ENCODE measurements at places on chromosomes 11 and 22. TPM values are rescaled to one million over a fixed set of nuclear protein-coding genes. Genes with fewer than 3 reads are reported as not detected.

- no peak for DNase-seq
- no peaks in the 10 kb centered on the region for H3K4me1 ChIP-seq
- H3K27me3 ChIP-seq = no peaks in the 10 kb centered on the region
- no peak overlapping the region for H3K4me3 ChIP-seq
These were observed 514.2 kb downstream of the SOX6 start for GRCh38 chr11:15841931-15842740.

CLMP gene
- 99.4 TPM for total RNA-seq

OR10A2 gene
- not detected for total RNA-seq

DNA sequence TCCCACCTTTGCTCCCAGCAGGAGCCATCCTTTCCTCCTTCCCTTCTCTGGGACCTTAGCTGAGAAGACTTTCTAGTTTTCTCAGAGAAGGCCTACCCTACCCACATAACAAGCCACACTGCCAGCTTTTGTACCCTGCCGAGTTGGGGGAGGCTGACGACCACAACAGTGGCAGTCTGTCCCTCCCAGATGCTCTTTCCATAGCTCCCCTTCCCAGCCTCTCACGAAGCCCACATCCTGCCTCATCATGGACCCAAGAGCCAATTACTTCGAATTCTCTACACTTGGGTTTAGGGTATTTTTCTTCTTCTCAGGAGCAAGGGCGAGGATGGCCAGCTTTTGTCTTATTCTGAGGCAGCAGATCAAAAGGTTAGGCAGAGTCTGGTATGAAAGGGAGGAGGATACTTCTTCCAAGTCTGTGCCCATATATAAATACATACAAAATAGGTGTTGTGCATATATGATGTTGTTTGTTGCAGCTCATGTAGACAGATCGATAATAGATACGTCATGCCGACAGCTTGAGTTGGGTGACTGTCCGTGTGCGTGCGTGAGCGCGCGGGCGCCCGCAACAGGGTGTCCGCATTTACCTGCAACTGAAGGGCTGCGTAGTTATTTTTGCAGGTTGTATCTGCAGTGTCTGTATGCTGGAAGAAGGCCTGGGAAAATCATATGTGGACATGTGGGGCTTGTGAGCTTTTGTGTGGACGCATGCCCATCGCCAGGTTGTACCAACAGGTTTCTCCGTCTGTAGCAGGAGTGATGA, 846 bp upstream of the NRGN start:
- no peak for DNase-seq
- no peaks in the 10 kb centered on the region for H3K27me3 ChIP-seq
- H3K4me3 ChIP-seq = peak overlapping the region; percentile 58
- no peaks in the 10 kb centered on the region for H3K36me3 ChIP-seq
- peaks cover 19% of the 10 kb centered on the region for H3K4me1 ChIP-seq

GRCh38 chr11:131888230-131888855, 517.9 kb downstream of the NTM start:
- H3K4me3 ChIP-seq = no peak overlapping the region
- H3K4me1 ChIP-seq = no peaks in the 10 kb centered on the region
- H3K27me3 ChIP-seq = no peaks in the 10 kb centered on the region
- H3K36me3 ChIP-seq = no peaks in the 10 kb centered on the region

DNA sequence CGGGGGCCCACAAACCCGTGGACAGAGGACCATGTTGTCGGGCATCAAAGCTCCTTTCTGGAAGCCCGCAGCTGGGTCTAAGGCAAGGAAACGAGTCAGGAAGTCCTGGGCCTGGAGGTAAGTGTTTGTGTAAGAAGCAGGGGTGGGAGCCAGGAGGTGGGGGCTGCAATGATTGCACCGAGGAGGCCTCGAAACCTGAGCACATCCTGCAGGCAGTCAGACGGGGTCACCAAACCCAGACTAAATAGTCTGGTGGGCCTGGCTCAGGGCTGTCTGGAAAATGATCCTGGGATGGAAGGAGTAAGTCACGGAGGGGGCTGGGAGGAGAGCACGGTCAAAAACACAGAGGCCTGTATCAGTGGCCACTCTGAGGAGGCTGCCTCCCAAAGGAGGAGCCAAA, 539.2 kb downstream of the MN1 start:
- DNase-seq = no peak
- H3K27ac ChIP-seq = no peak overlapping the region
- H3K36me3 ChIP-seq = no peaks in the 10 kb centered on the region
- no peaks in the 10 kb centered on the region for H3K4me1 ChIP-seq
- no peak overlapping the region for H3K4me3 ChIP-seq

SNU13 gene
- 113 TPM for total RNA-seq

GGT1 gene
- 4.9 TPM for total RNA-seq

- no peak overlapping the region for H3K4me3 ChIP-seq
- no peaks in the 10 kb centered on the region for H3K27me3 ChIP-seq
These were observed 36.2 kb downstream of the DLG2 start for GRCh38 chr11:85590848-85591483.

OR8D4 gene
- total RNA-seq = not detected

GRCh38 chr22:44491269-44492035, 6.6 kb downstream of the RTL6 start:
- H3K36me3 ChIP-seq = no peaks in the 10 kb centered on the region
- H3K27me3 ChIP-seq = no peaks in the 10 kb centered on the region
- H3K4me1 ChIP-seq = peaks cover 7% of the 10 kb centered on the region
- no peak overlapping the region for H3K4me3 ChIP-seq
- no peak overlapping the region for H3K27ac ChIP-seq
- no peak for DNase-seq

FGF19 gene
- not detected for total RNA-seq

All from vagina (tissue), 2 donors.